ENCODE measurements at places on chromosomes 2 and 18. TPM values are rescaled to one million over a fixed set of nuclear protein-coding genes. Genes with fewer than 3 reads are reported as not detected.

SLC9A2 gene
- total RNA-seq: not detected

ADRA2B gene
- not detected for total RNA-seq

DNA sequence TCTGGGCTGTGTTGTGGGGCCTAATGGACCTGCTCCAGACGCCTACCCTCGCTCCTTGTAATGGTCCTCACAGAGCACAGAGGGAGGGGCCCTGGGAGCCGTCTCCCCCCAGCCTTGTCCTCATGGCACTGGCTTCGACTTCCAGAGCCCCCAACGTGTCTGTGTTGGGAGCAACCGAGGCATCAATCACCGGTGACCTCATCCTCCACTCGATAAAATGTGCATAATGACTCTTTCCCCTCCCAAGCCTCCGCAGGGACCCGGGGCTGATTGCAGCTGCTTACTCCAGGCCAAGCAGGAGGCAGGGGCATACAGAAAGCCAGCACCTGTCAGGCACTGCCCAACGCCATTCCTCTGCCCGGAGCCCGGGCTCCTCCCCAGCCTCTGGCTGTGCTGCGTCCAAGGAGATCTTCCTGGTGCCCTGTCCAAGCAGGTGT lies 271.7 kb downstream of the NDUFA10 start:
- no peak for DNase-seq

LBX2 gene
- total RNA-seq: 3.0 TPM

- DNase-seq: peak; percentile 4
Observed at GRCh38 chr2:208046686-208047085, 21.4 kb upstream of the PLEKHM3 start.

- DNase-seq: no peak
Observed at GRCh38 chr2:64738026-64738425, 84.3 kb upstream of the SERTAD2 start.

ATP8B1 gene
- 53.4 TPM for total RNA-seq

GRCh38 chr18:38868757-38869156 lies 1303.2 kb upstream of the CELF4 start:
- no peak for DNase-seq

GRCh38 chr2:20171445-20171977 lies 53.4 kb downstream of the SDC1 start:
- no peak for DNase-seq

DNA sequence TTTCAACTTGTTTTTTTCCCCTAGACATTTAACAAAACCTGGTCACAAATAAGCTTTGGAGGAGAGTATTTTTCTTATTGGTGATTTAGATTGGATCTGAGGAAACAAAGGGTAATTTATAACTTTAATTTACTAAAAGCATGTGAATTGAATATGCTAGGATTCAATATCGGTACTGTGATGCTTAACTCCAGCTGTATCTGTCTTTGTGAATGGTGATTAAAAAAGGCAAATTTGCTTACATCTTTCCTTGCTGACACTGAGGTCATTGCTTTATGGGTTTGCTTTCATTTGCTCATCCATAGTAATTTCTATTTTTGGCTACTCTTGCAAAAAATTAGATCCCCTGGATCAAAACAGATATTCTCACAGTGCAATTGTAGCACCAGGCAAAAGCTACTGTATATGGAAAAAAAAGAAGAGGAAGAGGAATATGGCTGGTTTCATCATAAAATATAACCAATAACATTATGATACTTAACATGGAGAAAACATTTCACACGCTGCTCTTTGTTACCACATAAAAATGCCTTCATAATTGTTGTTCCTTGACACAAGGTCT lies 832.0 kb upstream of the ZEB2 start:
- DNase-seq: no peak

SLC11A1 gene
- total RNA-seq: 0.17 TPM

GRCh38 chr18:60982329-60982695 lies 350.9 kb upstream of the CDH20 start:
- DNase-seq: no peak

DNA sequence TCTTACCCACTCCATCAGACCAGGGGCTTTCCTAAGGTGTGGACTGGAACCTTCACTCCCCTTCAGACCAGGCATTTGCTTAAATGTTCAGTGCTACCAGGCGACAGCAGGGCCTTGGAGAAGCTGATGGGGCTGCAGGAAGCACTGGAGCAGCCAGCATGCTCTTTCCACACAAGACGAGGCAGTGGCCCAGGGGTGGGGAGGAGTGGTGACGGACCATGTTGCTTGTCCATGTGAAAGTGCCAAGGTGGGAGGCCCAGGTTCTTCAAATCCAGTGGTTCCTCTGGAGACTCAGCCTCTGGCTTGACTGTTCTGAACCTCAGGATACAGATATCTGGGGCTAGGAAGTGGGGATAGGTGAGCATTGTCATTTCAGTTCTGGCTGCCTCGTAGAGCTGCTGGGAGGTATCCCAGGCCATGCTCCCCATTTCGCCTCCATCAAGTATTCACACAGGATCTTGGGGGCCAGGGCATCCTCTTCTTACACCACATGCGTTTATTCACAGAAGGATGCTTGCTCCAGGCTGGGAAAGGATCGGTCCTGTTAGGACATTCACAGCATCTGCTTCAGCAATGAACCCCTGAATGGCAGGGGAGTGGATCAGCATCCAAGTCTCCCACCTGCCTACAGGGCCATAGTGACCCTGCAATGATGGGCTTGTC lies 62.2 kb downstream of the SFXN5 start:
- DNase-seq: no peak

GRCh38 chr2:231527955-231528635 lies 2.1 kb downstream of the NMUR1 start:
- no peak for DNase-seq

DNA sequence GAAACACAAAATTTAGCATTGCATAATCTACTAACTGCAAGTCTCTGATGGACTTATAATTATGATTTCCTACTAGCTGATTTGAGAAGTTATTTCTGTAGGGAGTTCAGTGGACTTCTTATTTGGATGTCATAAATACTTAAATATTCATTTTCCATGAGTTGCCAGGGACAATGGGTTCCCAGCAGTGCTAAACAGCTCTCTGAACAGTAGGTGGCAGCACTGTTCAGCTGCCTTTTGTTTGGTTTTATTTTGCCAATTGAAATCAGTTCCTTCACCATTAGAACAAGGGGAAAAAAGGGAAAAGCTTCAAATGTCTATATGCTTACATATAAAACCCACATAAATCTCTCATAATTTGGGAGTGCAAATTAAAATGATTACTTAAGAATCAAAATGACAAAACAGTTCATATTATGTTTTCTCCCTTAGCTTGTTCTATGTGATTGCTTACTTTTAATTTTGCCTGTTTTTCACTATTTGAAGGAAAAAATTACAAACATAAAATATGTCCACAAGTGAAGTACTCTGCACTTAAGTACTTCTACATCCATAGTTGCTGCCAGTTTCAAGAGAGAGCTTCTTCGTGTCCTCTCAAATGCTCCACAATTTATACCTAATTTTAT lies 898.9 kb downstream of the CPS1 start:
- DNase-seq: peak; percentile 39
